Upper lobe of right lung (tissue), 1 donor: ENCODE measurements at places on chromosomes 1 and 21. TPM values are rescaled to one million over a fixed set of nuclear protein-coding genes. Genes with fewer than 3 reads are reported as not detected.

The PEA15 gene
- total RNA-seq = 175 TPM

The S100PBP gene
- total RNA-seq = 34.9 TPM

The COL16A1 gene
- total RNA-seq = 28.9 TPM

The AKR7A3 gene
- total RNA-seq = 0.43 TPM

The LPAR3 gene
- total RNA-seq = 3.6 TPM

The DNM3 gene
- total RNA-seq = 15.4 TPM
